ENCODE measurements at places on chromosomes 5 and 9.
A peak's percentile ranks its signal among the peaks of the same experiment; 100 is the strongest.

DNA sequence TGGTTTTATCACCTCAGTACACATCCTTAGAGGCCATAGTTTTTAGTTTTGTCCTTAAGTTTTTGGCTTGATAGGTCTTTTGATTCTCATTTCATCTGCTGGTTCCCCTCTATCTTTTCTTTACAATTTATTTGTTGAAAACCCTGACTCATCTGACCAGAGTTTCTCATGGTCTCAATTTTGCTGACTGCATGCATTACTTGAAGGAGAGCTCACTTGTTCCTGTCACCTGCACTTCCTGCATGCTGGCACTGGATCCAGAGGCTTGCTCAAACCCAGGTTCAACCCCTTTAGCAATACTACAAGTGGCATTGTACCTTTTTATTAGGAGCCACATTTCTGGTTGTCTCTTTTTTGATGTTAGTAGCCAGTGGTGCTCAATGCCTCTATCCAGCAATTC, 26.7 kb downstream of the FBXO10 start:
- DNase-seq, result no peak

DNA sequence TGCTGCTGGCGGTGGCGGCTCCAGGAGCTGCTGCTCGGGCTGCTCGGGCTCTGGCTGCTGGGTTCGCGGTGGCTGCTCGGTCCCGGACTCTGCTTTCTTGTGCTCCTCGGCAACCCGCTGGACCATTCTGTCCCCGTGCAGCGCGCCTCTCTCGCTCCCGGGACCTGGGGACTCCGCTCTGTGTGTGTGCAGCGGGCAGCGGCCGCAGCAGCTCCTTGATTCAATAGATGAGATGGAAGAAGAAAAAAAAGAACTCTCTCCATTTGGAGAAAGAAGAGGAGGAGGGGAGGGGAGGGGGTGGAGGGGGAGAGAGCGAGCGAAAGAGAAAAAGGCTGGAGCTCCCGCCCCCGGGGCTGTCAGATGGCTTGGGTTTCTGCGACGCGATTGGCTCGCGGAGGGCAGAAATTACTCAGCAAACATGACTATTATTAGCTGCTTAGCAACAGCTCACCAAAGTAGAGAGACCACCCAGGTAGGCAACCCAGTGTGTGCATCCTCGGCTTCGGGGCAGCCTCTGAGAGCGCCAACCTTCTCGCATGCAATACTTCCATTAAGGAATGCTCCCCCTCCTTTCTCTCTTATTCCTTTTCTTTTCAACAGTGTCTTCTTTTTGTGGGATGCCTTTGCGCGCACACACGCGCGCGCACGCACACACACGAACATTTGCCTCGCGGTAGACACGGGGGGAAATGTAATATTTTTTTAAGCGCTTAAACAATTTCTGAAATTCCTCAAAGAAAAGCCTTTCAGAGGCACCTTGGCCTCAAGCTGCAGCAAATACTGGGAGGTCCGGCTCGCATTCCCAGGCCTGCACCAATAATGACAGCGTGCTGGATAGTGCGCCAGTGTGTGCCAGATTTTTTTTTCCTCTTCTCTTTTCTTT, 7.6 kb downstream of the PTCH1 start:
- DNase-seq, result peak; percentile 73

DNA sequence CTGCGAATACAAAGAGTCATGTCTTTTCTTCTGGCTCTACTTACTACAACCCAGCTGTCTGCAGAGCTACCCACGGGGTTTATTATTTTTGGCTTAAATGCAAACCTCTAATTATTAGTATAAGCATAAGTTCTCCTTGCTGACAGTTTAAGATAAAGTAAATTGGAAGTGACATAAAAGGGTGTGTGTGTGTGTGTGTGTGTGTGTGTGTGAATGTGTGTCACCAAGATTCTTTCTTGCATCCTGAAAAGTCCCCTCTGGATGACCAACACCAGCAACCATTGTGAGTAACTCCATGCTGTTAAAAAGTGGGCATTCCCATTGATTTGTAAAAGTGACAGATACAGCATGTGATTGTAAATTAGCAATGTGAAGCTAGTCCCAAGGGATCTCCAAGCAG, 803.8 kb upstream of the ZNF608 start:
- DNase-seq, result no peak

DNA sequence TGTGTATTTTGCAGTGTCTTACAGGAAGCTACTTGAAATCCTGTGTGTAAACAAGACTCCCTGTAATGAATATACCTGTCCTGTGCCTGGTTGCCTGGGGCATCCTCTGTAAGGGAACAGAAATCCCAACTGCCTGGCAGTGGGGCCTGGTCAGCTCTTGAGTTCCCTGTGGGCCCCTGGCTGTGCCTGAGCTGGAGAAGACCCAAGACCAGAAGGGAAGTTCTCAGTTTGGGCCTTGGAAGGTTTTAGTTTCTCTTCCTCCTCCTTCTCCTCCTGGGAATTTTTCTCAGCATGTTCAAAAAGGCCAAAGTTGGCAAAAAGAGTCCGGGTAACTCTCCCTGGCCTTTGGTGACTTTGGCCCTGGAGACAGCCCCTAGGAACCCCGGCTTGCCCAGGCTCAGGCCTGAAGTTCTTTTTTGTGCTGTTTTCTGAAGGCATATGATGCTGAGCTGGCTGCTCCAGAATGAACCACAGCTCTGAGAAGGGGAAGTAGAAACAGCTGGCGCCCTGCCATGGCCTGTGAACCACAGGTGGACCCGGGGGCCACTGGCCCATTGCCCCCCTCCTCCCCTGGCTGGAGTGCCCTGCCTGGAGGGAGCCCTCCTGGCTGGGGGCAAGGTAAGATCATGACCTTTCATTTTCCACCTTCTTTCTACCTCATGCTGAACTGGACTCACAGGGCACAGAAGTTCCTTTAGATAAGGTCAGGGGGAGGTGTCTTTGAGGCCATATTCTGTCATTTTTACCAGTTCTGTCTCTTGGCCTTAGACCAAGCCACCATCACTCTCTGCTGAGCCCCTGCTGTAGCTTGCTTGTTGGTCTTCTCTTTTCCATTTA, 5.8 kb downstream of the TMEM268 start:
- no peak for DNase-seq

GRCh38 chr9:87677776-87678587, 47.9 kb upstream of the CTSL start:
- DNase-seq, result no peak

- no peak for DNase-seq
Measured at GRCh38 chr5:169354263-169354662, 53.3 kb upstream of the SLIT3 start.

GRCh38 chr5:149762958-149763630, 33.0 kb downstream of the PPARGC1B start:
- DNase-seq, result no peak

- no peak for DNase-seq
Measured at GRCh38 chr5:68268101-68268851, 52.7 kb downstream of the PIK3R1 start.

- no peak for DNase-seq
Measured at GRCh38 chr5:123427281-123427680, 4.1 kb upstream of the CEP120 start.

DNA sequence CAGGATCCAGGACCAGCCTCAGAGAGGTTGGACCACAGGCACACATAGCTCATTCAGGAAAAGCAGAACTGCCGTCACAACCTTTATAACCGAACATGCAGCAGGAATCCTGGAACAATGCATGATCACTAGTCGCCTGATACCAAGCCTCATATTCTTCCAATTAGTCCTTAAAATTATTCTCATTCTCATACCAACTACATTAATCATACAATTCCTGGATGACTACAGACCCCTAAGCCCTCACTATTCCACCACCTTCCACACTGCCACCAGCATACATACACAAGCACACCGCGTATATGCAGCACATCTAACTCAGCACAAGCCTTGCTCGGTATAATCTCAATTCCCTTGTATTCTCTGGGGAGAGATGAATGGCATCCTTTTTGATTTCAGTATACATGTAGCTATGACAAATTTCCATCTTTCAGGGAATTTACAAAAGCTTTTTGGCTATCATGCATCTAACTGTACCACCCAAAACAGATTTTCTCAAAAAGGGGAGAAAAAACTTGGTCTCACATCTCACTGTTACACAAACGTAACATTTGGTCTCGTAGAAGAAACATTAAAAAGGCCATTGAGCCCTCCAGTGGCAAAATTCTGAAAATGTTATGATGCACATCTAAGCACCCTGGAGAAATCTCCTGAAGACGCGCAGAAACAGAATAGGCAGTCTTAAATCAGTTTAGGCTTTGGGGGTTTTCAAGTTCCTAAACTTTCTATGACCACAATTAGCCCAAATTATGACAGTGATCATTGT, 46.2 kb downstream of the MCTP1 start:
- DNase-seq, result no peak
